NCI-H1105 treated with DMSO at 0.1 percent for 48 hours (cell line): ENCODE measurements at places on chromosomes 6 and 20.

DNA sequence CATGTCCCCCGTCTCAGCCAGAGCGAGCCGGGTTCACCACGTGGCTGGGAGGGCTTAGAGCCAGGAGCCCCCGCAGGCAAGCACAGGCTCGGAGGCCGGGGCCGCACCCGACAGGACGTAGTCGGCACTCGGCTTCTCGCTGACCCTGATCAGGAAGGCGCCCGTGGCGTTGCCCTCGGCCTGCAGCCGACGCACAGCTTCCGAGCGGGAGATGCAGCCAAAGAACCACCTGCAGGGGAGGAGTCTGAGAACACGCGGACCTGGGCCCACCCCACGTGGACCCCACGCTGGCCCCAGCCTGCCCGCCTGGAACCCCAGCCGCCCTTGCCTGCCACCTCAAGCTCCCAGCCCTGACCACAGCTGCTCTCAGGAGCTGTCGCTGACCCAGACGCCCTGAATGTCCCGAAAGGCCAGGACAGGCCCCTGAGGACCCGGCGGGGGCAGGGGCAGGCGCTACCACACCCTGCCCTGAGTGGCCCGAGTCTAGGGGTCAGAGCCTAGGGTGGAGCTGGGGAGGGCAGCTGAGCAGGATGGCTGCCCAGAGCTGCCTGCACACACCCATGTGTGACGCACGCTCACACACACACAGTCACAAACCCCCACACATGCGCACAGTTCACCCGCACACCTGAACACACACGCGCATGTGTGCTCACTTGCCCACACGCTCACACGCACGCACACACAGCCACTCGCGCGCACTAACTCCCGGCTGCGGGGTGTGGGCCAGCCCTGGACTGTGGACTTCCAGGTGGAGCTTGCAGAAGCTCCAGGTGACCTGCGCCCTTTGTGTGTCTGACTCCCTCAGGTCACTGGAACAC lies 2.1 kb downstream of the PTK6 start:
- no peak for DNase-seq

- no peak for DNase-seq
Observed at GRCh38 chr6:157632821-157633220, 190.2 kb upstream of the SNX9 start.

DNA sequence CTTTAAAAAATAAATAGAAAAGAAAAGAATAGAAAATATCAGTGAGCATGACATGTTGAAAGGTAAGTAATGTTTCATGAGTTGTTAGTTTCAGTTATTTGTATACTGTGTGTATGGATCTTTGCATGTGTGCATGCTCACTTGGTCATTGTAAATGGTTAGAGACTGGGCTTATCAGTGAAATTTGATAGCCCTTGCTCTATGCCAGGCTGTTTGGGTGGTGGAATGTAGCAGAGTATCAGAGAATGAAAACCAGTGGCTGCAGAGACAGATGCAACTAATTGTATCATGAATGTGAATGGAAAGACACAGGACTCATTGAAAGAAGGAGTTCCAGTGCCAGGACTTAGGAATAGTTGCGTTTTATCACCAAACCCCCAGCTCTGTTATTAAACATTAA lies 4.2 kb downstream of the GSTA2 start:
- DNase-seq = no peak

DNA sequence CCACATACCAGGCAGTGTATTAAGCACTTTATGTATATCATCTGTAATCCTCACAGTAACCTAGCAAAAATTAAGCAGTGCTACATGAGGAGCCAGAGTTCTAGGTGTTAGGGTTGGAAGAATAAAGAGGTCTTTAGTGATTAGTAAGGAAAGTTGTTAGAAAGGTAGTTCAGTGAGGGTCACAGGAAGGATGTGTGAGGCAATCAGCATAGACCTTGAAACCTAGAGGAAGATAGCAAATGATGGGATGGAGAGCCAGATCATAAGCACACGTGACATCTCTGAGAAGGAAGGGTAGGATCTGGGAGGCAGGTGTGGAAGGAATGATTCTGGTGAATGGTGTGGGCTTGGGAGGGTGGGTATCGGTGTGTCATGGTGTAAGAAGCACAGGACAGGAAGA lies 2.2 kb downstream of the KAT14 start:
- no peak for DNase-seq

DNA sequence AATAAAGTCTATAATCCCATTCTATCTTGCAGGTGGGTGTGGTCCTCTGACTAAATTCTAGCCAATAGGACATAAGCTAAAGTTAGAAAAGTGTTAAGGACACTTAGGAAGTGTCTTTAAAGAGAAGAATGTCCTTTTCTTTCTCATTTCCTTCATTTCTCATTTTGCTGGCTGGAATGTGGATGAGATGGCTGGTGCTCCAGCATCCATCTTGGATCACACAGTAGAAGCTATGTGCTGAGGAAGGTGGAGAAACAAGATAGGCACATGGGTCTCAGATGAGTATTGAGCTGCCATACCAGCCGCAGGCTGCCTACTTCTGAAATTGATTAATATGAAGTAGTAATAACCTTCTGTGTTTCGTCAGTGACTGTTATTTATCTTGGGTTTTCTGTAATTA lies 289.0 kb downstream of the LRFN2 start:
- DNase-seq = no peak

GRCh38 chr20:11130554-11131166 lies 456.9 kb upstream of the JAG1 start:
- no peak for DNase-seq

- DNase-seq = no peak
Observed at GRCh38 chr6:109308018-109308492, 74.2 kb downstream of the CD164 start.

- DNase-seq = no peak
Observed at GRCh38 chr6:34958734-34959133, 69.7 kb downstream of the ANKS1A start.
